ENCODE measurements at places on chromosomes 13 and 19.

- no peak for DNase-seq
Measured at GRCh38 chr19:21432590-21432989, 35.7 kb downstream of the ZNF493 start.

DNA sequence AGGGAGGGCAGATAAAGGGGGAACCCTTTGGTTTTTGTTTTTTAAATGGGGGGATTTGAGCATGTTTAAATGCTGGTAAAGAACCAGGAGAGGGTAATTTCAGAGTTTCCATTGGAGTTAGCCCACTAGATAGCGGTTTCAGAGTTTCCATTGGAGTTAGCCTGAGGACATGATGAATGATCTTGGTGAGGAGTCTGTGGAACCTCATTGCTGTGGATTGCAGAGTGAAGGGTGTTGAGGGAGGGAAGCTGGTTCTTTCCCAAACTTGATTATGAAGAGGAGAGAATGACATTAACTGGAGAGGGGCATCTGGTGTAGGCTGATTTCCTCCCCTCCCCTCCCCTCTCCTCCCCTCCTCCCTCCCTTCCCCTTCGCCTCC is 5.0 kb downstream of the WASF3 start:
- DNase-seq, result no peak

GRCh38 chr13:25001476-25002206 is 94.3 kb upstream of the PABPC3 start:
- DNase-seq, result no peak

DNA sequence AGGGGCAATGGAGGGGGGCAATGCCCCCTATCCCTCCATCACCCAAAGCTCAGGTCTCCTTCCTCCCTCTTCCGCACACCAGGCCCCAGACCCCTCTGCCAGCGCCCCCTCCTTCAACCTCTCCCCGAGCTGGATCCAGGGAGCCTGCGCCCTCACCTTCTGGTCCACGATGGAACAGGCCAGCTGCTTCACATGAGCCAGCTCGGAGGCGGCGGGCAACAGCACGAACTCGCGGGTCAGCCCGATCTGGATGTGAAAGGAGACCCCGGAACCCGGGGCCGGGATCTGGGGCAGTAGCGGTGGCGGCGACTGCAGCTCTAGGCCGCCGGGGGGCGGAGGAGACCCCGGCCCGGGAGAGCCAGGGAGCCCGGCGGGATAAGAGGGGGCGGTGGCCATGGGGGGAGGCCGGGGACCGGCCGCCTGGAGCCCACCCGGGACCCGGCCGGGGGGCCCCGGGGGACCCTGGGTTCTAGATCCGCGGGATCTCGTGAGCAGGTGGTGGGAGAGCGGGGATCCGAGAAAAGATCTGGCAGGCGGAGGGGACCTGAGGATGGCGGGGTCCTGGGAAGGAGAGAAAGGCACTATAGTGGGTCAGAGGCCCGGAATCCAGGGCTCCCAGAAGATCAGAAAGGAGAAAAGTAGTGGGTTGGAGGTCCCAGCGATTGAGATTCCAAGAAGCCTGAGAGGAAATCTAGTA is 791 bp downstream of the PRKD2 start:
- peak; percentile 30 for DNase-seq

DNA sequence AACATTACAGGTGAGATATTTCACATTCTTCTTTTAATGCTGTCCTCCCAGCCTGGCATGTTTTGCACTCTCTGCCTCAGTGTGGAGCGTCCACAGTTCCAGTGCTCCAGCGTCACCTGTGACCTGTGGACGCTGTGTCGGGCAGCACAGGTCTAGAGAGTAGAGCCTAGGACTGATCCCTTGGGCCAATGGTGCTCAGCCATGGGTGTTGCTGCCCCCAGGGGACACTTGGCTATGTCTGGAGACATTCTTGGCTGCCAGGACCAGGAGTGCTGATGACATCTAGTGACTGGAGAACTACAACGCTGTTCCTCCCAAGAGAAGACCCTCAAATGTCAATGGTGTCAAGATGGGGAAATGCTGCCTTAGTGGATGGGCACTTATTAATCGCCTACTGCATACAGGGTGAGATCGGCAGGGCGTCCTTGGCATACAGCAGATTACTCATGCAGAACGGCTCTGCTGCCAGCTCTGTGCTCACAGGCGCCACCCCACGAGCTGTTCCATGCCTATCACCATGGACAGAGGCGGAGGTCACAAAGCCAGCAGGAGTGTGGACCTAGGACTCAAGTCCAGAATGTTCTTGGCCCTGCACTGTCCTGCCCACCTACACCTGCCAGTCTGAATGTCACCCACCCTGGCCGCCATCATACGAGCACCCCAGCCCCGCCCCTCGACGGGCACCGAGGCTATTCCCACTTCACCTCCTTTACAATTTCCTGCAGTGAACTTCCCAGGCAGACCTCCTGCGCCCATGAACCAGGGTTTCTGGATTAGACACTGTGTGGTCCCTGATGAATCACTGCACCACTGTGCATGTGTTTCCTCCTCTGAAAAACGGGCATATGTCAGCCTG is 13.9 kb upstream of the MADCAM1 start:
- DNase-seq, result no peak

GRCh38 chr19:47726467-47726866 is 13.2 kb downstream of the EHD2 start:
- DNase-seq, result no peak

DNA sequence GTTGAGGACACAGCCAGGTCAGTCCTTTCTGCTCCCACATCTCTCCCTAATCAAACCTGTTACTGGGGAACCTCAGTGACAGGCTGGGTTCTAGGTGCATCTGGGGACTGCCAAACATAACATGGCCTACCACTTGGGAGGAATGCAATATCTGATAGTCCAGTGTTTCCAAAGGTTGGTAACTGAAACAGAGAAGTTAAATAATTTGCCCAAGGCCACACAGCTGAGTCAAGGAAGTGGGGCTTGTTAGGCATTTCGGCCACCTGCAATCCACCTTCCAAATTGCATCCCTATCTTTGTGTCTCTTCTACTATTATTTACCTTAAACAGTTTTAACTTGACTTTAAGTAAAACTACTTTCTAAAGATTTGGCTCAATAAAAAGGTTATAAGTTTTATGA is 731.3 kb downstream of the UQCRFS1 start:
- DNase-seq, result no peak

GRCh38 chr19:15282311-15282705 is 50.0 kb downstream of the BRD4 start:
- DNase-seq, result no peak

GRCh38 chr19:2391118-2391725 is 31.2 kb downstream of the TMPRSS9 start:
- peak; percentile 33 for DNase-seq

GRCh38 chr13:48710160-48710559 is 56.4 kb downstream of the CYSLTR2 start:
- DNase-seq, result no peak

DNA sequence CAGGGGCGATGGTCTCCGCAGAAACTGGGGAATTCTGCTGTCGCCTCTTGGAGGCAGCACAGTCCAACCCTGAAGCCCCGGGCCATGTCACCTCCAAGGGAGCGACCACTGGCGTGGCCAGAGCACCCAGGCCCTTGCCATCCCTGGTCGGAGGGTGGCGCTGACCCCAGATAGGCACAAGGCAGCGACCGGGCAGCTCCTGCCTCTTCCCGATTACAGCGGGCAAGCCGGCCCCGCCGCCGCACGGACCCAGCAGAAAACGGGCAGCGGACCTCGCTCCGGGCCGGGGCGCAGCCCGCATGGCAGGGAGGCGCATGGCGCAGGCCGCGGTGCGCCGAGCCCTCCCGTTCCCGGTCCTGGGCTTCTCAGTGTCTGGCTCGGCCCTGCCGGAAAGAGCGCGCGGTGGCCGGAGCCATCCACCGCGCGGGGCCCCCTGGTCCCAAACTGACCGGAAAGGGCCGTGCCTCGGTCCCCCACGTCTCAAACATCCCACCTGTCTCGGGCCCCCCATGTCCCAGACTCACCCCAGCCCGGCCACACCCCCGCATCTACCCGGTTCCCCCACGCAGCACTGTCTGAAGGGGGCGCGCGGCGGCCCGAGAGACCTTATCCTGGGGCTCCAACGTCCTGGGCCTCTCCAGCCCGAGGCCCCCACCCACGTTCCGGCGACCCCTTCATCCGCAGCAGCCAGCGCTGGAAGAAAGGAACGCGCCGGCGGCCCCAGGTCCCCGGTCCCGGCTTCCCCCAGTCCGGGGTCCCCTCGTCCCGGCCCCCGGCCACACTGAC is 727 bp downstream of the CERS1 start:
- DNase-seq, result peak; percentile 68

DNA sequence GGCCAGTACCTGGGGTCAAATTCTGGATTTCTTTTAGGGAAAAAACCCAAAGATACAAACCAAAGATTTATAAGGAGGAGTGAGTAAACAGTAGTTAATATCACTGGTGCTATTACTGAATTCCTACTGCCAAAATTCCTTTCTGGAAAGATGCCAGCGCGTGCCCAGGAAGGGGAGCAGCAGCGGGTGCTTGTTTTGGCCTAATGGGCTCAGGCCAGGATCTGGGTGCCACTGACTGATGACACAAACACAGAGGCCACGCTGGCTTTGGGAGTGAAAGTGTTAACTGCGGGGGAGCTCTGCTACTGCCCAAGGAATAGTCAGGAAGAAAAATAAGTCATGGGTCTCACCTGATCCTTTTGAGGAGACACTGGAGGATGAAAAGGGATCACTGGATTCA is 61.2 kb downstream of the KLF2 start:
- DNase-seq, result no peak

GRCh38 chr19:45876411-45877197 is 9.3 kb downstream of the IRF2BP1 start:
- peak; percentile 80 for DNase-seq

DNA sequence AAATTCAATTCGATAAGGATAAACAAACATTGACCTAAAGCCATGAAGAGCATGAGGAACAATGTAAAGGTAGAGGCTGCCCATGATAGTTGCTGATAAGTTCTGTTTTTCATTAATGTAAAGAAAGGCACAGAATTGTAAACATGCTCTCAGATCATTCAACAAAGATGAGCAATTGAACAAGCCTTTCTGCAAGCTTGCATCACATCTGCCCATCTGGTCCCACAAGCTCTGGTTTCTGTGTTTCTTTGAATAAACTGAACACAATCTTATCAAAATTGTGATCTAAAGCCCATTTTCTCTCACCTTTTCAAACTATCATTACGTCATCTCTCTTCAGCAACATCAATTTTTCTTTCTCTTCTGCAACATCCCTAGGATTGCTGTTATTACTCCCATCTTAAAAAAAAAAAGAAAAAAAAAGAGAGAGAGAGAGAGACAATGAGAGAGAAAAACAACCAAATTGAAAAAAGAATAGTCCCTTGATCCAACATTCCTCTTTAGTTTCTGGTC is 487.2 kb upstream of the GPC6 start:
- DNase-seq, result no peak

DNA sequence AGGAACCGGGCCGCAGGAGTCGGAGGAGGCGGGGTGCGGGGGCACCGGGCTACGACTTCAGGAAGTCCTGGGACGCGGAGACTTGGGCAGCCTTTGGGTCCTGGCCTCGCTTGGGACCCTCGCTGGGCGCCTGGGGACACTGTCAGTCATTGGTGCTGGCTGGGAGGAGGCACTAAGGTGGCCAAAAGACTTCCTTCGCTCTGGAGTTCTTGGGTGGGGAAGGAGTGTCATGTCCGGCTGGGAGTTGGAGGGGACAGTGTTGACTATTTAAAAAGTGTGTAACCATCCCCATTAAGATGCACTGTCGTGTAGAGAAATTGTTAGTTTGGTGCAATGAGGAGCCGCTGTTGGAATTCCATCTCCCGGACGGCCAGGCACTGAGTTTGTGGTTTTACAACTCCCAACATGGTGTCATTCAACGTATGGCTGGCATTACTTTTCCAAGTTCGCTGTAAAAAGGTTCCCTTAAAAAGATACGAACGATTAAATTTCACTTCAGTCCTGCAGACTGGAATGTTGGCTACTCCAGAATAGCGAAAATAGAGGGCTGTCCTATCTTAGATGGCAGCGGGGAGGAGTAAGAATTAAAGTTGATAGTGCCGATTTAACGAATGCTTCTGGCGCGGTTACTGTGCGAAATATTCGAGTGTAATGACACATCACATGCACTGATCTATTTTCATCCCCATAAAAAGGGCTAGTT is 776 bp downstream of the DNAJC3 start:
- DNase-seq, result peak; percentile 43

- DNase-seq, result peak; percentile 8
Measured at GRCh38 chr19:38745316-38745715, 1.0 kb upstream of the CAPN12 start.

GRCh38 chr19:29836409-29836825 is 24.6 kb downstream of the CCNE1 start:
- no peak for DNase-seq

- peak; percentile 68 for DNase-seq
Measured at GRCh38 chr13:50222569-50223332, 207.5 kb downstream of the KCNRG start.

- DNase-seq, result no peak
Measured at GRCh38 chr13:74017301-74018061, 116.7 kb downstream of the KLF12 start.

DNA sequence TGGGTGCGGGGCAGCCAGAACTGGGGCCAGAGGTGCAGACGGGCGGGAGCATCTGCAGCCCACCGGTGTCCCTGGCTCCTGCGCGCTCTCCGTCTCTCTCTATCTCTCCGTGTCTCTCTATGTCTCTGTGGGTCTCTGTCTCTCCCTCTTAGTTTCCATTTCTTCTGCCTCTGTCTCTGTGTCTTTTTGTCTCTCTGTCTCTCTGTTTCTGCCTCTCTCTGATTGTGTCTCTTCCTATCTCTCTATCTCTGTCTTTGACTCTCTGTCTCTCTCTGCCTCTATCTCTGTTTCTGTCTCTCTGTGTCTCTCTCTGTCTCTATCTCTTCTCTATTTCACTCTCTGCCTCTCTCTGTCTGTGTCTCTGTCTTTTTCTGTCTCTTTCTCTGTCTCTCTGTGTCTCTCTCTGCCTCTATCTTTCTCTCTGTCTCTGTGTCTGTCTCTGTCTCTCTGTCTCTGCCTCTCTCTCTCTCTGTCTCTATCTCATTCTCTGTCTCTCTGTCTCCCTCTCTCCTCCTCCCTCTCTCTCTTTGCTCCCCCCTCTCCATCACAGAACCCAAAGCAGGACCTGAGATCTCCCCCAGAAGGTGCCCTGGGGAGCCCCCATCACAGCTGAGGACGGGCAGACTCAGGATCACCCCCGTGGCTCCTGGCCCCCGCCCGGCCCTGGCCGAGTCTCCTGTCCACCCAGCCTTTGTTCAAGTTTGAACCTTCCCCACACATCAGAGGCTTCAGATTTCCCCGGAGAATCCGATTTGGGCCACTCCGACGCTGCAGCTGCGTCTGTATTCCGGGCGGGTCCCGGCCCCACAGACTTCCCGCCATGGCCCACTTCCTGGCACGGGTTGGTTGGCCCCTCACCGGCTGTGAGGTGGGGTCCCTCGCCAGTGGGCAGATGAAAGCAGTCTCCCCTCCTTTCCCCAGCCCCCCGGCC is 48.6 kb upstream of the TCF3 start:
- no peak for DNase-seq

GRCh38 chr13:43472339-43472738 is 314.4 kb downstream of the ENOX1 start:
- DNase-seq, result no peak
